ENCODE measurements at places on chromosomes 2 and 18.
A peak's percentile ranks its signal among the peaks of the same experiment; 100 is the strongest.

GRCh38 chr2:5766561-5766960 is 74.4 kb downstream of the SOX11 start:
- DNase-seq, result no peak

DNA sequence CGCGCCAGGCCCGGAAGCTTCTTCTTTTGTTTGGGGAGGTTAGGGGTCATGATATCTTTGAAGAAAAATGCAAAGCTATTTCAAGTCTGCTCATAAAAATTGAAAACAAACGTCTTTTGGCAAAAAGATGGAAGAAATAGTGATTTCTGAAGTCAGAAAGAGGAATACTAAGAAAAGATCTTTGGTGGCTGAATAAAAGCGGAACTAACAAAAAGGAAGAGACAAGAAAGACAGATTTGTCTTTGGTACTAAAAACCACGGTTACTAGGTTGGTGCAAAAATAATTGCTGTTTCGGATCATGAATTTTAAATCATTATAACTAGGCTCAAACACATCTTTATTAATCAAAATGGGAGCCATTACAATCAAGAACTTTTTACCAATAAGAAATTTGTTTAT is 164.6 kb upstream of the TRIB2 start:
- DNase-seq, result no peak

DNA sequence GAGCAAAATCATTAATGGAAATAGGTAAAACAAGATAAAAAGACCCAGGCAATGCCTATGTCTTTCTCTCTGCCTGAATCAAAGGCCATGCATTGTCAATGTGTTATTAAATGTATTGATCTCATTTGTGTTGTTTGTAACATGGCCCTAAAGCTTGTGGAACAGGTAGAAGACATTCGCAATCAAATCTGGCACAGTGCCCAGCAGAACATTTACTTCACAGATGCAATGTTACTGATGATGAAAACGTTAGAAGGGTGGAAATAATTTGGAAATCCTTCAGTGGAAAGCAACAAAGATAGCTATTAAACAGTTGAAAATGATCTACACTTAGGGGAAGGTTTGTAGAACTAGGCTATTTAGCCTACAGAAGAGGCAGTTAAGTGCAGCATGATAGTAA is 368.2 kb downstream of the EPHA4 start:
- no peak for DNase-seq

- DNase-seq, result no peak
These were observed 2.5 kb upstream of the MAT2A start for GRCh38 chr2:85536479-85536878.

GRCh38 chr2:240164586-240164985 is 24.1 kb upstream of the OTOS start:
- DNase-seq, result no peak

DNA sequence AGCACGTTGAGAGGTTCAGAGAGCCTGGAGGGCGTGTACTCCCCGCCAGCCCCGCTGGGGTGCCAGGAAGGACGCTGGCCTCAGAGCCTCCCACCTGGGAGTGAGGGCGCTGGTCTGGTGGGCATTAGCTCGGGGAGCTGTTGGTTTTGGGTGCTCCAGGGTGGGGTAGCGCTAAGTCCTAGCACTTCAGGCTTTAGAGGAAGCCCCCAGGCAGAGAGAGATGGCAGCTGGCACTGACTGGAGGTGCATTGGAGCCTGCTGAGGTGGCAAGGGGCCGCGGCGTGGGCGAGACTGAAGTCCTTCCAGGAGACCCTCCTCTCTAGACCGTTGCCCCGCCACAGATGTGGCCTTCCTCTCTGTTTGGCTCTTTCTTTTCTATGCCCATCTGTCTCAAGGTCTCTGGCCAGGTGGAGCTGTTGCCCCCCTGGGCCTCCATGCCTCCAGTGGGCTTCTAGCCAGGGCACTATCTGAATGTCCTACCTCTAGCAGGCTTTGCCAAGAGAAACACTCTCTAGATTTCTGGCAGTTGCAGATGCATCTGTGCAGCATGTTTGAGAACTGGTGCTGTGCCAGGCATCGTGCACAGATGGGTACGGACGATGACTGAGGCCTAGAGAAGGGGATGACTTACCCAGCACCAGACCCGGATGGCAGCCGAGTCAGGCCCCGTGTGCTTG is 6.6 kb downstream of the CAPN10 start:
- DNase-seq, result no peak

DNA sequence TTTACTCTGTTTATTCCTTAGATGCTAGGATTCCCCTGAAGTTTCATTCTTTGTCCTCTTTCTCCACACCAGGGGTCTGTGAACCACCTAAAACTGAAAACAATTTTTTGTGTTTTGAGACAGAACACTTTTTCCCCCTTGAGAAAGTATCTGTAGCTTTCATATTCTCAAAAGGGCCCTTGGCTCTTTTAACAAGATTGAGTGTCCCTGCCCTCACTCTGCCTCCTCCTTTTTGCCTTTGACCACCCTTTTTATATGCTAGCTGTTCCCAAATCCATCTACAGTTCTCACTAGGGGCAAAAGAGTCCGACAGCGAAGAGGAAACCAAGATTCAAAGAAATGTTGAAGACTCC is 883 bp upstream of the EHBP1 start:
- DNase-seq, result no peak

- no peak for DNase-seq
These were observed 107.2 kb upstream of the ETAA1 start for GRCh38 chr2:67289921-67290371.

GRCh38 chr2:30003128-30003527 is 81.7 kb upstream of the ALK start:
- DNase-seq, result no peak

DNA sequence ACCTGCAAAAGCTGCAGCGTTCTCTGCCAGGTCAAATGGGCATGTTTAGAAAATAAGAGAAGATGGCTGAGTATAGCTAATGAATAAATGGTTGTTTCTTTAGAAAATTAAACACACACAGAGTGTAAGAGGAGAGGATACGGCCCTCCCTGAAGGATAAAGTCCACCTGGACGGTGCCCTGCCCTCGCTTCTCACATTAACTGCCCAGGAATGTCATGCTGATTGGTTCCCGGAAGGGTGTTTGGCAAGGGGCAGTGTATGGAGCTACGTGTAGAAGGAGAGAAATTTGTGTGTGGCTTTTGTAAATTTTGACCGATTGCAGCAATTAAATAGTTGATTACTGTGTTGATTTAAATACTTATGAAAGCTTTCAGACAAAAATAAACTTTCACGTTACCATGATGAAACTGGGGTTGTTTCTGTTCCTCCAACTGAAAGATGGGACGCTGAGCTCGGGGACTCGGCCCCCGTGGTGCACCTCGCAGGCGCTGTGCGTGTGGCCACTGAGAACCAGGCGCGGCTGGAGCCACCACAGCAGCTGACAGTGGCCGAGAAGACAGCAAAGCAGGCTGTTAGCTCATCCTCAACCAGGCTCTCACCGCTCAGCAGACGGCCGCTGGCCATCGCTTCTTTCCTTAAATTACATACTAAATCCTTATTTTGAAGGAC is 22.7 kb downstream of the MPPE1 start:
- DNase-seq, result no peak

- DNase-seq, result no peak
These were observed 26.9 kb upstream of the KCTD1 start for GRCh38 chr18:26574958-26575864.

DNA sequence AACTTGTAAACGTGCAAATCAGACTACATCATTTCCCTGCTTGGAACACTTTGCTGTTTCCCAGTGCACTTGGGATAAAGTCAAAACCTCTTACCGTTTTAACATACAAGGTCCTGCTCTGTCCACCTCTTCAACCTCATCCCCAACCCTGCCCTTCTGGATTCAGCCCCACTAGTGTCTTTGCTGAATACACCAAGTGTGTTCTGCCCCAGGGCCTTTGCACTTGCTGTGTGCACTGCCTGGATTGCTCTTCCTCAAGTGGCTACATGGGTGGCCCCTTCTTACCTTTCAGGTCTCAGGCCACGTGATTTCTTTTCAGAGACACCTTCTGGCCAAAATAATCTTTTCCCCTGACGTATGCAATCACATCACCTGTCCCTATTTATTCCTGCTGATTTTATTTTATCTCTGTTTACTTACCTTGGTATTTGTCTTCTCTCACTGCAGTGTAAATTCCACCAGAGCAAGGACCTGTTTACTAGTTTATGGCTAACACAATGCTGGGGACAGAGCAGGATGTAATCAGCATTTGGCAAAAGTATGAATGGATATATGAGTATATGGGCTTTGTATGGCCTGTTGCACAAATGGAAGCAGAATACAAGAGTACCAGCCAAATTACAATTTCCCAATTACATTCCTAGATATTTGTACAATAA is 63.9 kb downstream of the MAPK4 start:
- no peak for DNase-seq

DNA sequence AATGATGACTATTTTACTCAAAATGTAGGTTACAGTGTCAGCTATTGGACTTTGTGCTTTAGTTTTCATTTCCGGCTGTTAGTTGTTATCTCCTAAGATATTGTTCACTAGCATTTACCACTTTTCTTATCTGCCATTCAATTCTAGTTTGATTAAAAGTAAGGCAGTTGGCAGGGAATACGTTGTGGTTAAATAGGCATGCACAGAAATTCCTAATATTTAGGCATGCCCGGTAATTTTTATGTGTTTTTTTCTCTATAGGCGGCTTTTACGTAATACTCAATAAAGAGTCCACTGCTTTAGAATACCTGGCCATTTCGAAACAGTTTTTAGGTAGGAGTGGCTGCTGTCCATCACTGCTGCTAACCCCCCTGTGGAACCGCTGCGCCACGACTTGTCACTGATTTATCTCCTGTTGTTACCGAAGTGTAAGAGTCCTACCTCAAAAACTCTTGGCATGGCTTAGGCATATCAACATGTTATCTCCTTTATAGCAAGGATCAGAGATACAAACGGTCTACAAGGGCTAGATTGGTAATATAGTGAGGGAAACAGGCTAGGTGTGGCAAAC is 39.5 kb downstream of the BABAM2 start:
- no peak for DNase-seq

GRCh38 chr18:14961991-14962390 is 214.0 kb downstream of the ANKRD30B start:
- no peak for DNase-seq

DNA sequence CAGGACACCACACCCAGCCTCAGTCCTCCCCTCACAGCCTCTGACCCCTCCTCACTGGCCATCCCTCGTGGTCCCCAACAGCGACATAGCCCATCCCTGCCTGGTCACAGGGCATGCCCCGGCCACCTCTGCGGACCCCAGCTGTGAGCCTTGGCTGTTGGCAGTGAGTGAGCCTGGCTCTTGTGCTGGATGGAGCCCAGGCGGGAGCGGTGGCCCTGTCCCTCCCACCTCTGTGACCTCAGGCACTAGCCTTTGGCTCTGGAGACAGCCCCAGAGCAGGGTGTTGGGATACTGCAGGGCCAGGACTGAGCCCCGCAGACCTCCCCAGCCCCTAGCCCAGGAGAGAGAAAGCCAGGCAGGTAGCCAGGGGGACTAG is 7.9 kb downstream of the DES start:
- no peak for DNase-seq

- no peak for DNase-seq
These were observed 57.8 kb upstream of the TXNDC2 start for GRCh38 chr18:9827793-9828505.

DNA sequence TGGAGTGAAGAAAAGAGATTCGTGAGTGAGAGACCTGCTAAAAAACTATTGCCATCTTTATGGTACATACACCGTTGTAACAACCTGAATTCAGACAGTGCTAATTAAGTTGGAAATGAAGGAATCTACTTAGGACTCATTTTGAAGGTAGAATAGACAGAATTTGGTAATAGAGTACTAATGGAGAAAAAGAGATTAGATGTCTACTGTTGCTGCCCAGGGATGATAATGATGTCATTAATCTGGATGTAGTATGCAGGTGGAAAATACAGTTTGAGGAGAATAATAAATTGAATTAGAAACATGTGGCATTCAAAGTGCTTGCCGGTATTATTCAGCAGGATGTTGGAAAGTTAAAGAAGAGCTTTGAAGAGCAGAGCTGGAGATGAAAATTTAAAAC is 44.7 kb downstream of the DIS3L2 start:
- no peak for DNase-seq

GRCh38 chr2:157194097-157194688 is 63.3 kb upstream of the GALNT5 start:
- DNase-seq, result no peak

DNA sequence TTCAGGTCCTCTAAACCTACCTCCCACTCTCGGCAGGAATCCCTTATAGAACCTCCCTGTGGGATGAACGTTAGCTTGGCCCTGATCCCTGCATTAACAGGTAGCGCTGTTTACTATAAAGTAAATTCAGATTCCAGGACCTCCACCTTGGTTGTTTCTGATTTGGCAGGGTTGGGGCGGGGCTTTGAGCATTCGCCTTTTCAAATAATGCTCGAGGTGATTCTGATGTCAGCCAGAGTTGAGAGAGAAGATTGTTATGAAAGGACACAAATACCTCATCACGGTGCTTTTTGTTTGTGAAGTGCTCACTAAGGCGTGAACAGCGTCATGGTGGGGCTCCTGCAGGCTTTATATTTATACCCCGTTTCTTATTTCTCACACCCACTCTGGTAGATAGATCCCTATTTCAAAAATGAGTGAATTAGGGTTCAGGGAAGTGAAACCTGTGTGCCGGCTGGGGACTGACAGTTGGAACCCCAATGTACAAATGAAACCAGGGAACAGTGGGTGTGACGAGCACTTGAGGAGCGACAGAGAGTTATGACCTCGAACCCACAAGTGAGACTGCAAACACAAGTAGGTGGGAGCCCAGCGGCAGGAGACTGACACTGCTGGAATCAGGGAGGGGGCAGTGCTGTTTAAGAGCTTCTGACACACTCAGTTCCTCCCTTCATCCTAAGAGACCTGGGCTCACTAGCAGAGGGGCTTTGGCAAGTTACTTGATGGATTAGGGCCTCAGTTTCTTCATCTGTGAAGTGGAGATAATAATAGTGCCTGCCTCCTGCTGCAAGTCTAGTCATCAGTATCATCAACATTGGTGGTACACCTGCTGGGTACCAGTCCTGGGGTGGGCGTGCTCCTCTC is 14.2 kb upstream of the CXCR4 start:
- peak; percentile 77 for DNase-seq

- no peak for DNase-seq
These were observed 43.0 kb upstream of the STK39 start for GRCh38 chr2:168290391-168290790.

- no peak for DNase-seq
These were observed 18.1 kb downstream of the ZNF516 start for GRCh38 chr18:76476665-76477561.

DNA sequence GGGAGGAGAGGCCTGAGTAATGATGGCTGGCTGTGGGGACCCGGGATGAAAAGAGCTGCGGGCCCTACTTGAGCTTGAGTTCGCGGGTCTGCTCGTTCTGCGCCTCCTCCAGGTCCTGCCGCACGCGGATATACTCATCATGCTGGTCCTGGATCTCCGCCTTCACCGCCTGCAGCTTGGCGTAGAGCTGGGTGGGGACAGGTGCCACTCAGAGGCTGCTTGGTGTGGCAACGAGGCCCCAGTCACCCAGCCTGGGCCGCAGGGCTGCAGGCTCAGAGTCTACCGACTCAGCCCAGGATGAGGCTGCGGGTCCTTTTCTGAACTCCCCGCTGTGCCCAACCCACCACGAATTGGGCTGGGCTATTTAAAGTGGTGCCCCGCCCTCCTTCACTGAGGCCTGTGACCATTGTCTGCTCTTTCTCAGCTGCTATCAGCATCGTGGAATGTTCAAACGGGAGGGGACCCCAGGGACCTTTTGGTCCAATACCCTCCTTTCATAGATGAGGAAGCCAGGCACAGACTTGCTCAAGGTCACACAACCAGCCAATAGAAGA is 28.0 kb downstream of the KIF3C start:
- no peak for DNase-seq

- DNase-seq, result no peak
These were observed 373.8 kb downstream of the TMEM182 start for GRCh38 chr2:103135679-103136078.

Data from activated CD4-positive, alpha-beta T cell treated with anti-CD3 and anti-CD28 coated beads, Interleukin-2, amount 50 U/mL, for 1 hour (primary cell).